ENCODE measurements at places on chromosomes 1 and 21. TPM values are rescaled to one million over a fixed set of nuclear protein-coding genes. Genes with fewer than 3 reads are reported as not detected.

DNA sequence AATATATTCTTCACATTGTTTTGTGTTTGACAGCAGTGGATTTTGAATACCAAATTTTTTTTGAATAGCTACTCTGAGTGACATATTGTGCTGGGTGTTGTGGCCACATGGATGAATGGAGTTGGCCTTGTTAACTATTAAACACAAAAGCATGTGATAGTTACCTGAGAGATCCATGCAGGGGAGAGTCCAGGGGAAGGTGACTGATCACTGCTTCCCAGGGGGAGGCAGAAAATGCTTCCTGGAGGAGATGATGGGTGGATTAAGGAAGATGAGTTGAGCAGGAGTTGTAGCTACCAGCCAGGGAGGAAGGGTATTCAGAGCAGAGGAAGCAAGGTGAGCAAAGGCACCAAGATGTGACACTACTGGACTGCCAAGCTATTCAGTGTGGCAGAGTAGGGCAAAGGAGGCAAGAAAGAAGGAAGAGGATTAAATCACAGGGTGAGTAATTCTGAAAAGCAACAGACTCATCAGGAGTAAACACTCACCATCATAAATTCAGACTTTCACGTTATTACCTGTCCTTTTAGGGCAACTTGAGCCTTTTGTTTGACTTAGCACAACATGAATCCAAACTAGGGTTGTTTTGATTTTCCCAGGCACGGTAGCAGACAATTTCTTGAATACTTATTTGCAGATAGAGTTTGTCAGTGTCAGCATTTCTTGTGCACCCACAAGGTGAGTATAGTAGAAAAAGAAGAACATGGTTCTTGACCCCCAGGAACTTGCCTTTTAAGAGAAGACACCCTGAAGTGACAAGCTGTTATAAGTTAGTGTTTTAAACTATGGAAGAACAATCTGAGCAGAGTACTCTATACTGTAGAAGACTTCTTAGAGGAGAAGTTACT, 4.2 kb downstream of the CD46 start:
- DNase-seq: no peak

- peak; percentile 47 for DNase-seq
Measured at GRCh38 chr1:125087691-125088090, 3902.9 kb downstream of the SRGAP2C start.

DNA sequence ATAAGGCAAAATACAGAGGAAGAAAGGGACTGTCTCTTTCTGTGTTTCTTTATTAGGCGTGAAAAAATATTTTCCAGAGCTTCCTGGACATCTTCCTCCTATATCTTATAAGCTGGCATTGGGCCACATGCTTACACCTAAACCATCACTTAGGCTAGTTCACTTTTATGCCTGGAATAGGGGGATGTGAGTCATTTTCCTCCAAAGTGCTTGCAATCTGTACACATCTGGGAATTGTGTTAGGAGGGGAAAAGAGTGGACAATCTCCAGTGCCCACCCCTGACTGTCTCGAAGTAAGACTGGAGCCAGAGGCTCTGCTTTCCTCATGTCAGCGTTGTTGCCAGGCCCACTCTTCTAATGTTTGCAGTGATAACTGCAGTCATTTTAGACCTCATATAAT, 29.9 kb downstream of the GIPC2 start:
- no peak for DNase-seq

DNA sequence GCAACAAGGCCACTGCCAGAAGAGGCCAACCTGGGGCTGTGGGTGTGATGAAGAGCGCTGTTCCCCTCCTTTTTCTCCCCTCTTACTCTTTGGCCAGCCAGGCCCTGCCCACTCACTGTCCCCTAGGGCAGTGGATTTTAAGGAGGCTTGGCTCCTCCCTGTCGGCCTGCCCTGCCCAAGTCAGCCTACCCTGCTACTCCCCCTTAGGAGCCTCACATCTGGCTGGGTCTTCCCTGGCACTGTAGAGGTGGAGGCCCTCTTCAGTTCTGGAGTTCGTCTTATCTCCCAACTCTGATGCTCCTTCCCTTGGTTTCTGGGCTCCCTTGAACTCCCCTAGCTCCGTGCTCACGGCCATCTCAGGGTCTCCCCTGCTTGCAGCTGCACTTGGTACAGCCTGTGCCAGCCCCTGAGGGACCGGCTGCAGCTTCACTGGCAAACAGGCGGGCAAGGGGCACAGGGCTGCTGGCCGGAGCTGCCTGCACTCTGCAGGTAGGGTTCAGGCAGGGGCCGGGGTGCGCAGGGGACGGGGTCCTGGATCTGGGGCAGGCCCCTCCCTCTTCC, 4.0 kb downstream of the AMPD2 start:
- DNase-seq: no peak

DNA sequence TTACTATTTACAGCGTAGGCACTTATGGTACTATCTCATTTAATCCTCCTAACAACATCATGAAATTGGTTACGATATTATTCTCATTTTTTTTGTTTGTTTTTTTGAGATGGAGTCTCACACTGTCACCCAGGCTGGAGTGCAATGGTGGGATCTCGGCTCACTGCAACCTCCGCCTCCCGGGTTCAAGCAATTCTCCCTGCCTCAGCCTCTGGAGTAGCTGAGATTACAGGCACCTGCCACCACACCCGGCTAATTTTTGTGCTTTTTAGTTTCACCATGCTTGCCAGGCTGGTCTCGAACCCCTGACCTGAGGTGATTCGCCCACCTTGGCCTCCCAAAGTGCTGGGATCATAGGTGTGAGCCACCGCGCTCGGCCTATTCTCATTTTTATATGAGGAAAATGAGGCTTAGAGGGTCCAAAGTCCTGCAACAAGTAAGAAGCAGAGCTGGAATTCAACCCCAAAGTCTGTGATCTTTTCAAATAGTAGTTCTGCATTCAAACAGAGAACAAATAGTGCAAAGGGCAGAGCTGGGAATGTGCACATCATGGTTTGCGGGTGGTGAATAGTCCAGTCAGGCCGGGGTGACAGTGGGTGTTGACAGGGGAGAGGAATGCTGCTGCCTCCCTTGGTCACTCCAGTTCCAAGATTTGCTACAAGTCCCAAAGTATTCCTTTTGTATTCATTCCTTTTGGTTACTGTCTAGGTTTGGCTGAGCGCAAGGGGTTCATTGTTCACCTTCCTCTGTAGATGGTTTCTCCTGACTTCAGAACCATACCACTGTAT, 4.6 kb downstream of the PRUNE1 start:
- DNase-seq: no peak

GRCh38 chr1:110235834-110236682, 25.9 kb downstream of the KCNC4 start:
- DNase-seq: peak; percentile 44

- DNase-seq: peak; percentile 76
Measured at GRCh38 chr1:21268281-21269239, 21.7 kb downstream of the ECE1 start.

PODN gene
- total RNA-seq: 1.1 TPM

ACKR1 gene
- total RNA-seq: 111 TPM

PCP4L1 gene
- total RNA-seq: not detected

CD53 gene
- 651 TPM for total RNA-seq
